ENCODE measurements at places on chromosomes 4 and X.

DNA sequence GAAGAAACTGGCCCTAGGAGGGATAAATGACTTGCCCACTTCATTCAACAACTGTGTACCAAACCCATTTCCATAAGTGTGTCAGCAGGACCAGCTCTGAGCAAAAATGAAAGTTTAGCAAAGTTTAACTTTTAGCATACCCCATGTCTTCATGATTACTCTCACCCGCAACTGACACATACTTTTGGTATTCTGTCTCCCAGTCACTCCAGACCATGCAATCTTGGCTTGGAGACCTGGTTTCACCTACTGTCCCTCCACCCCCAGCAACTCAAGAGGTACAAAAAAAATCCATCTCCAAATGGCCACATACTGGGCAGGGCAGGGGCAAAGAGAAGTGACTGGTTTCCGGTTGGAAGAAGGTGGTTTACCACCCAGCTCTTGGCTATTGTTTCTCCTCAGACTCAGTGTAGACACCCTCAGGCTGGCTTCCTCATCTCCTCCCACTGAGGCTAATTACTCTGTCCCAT lies 79.8 kb downstream of the RLIM start:
- no peak for DNase-seq

GRCh38 chr4:135239964-135240363 lies 1038.4 kb upstream of the PABPC4L start:
- no peak for DNase-seq

GRCh38 chr4:52600275-52600674 lies 58.8 kb downstream of the USP46 start:
- no peak for DNase-seq

DNA sequence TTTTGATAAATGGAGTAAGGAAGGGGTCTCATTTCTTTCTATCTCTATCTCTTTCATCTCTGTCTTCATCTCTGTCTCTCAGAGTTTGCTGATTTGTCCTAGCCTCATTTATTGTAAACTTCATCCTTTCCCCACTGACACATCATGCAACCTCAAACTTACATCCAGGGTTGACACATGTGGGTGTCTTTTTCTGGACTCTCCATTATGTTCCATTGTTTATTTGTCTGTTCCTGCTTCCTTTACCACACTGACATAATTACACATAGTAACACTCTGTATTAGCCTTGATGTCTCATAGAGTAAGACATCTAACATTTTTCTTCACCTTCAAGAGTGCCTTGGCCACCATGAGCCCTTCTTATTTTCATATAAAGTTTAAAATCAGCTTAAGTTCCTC lies 8.1 kb upstream of the SRD5A3 start:
- DNase-seq: no peak

DNA sequence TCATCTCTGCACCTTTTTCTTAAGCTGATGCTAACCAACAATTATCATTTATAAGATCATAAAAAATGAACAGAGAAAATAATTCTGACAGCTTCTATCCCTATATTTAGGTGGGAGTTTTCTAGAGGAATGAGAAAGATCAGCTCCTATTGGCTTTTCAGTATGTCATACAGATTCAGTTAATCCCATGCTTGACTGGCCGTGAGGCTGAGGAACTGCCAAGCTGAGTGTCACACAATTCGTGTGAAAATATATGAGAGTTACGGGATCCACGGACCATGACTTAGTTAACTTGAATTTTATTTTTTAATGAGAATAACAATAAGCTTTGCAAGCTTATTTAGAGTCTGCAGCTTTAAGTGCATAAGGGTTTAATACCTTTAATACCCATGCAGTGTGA lies 37.5 kb downstream of the PHEX start:
- DNase-seq: no peak

DNA sequence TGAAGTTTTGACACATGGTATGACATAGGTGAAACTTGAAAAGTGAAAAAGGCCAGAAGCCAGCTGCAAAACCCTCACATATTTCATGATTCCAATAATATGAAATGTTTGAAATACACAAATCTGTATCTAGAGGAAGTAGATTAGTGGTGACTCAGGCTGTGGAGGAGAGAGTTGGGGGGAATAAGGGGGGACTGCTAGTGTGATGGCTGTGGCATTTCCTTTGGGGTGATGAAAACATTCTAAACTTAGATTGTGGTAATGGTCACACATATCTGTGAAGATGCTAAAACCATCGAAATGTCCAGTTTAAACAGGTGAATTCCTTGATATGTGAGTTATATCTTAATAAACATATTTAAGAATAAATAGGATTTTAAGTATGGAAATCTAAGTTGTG lies 343.5 kb upstream of the SFRP2 start:
- DNase-seq: no peak

- no peak for DNase-seq
Measured at GRCh38 chrX:47807548-47807947, 29.2 kb upstream of the ZNF81 start.

DNA sequence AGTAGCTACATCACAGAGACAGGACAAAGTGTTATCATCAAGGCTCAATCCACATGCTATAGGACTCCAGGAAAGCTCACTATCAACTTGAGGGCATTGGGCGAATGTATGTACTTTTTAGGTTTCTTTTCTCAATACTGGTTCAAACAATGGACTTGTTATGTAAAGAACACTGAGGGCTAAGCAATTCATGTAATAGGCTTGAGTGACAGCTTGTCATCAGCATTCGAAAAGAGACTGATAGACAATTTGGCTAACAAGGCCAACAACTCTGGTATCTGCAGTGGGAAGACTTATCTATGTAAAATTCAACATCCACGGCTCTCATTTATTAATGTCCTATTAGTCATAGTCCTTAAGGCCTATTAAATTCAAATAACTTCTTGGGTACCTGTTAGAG lies 141.1 kb downstream of the NPNT start:
- no peak for DNase-seq

- DNase-seq: peak; percentile 12
Measured at GRCh38 chrX:69232945-69233344, 67.7 kb upstream of the PJA1 start.

GRCh38 chrX:37781814-37782213 lies 2.0 kb downstream of the CYBB start:
- DNase-seq: no peak

DNA sequence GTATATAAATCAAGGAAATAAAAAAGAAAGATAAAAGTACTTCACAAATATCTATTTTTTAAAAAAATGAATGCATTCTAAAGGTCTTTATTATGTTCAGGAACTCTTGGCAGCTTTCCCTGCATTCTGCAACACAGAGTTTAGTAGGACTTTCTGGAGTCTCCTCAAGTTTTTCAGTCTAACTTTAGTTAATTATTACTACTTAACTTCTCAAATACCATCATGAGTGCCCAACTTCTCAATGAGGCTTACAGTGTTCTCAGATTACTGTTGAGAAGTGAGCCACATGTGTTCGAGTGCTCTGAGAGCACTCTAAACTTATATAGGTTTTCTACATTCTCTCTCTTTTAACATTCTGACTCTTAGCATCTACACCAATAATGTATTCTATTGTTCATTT lies 1852.9 kb upstream of the PCDH10 start:
- DNase-seq: no peak

DNA sequence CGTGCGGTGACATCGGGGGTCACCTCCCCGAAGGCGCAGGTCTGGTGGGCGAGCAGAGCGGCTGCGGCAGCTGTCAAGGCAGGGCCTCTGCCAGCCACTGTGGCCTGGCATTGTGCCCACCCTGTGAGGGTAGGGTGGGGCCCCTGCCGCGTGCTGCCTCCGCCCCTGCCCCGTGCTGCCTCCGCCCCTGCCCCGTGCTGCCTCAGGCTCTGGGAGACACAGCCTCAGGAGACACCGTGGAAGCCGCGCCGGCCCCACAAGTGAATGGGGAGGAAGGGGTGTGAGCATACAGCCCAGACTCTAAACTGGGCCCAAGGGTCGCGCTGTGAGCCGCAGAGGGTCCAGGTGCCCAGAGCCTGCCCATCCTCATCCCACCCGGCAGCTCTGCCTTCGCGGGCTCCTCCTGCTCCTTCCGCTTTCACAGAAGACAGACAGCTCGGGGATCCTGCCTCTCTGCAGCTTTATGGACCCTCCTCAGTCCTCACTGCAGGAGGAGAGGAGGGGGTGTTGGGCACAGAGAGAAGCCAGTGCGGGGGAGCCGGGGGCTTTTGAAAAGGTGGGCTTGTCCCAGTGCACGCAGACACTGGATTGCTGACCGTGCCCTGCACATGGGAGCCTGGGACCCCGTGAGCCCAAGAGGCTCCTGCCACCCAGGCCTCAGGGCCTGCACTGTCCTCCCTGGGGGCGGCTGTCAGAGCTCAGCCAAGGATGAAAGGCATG lies 27.4 kb downstream of the PCGF3 start:
- DNase-seq: no peak

DNA sequence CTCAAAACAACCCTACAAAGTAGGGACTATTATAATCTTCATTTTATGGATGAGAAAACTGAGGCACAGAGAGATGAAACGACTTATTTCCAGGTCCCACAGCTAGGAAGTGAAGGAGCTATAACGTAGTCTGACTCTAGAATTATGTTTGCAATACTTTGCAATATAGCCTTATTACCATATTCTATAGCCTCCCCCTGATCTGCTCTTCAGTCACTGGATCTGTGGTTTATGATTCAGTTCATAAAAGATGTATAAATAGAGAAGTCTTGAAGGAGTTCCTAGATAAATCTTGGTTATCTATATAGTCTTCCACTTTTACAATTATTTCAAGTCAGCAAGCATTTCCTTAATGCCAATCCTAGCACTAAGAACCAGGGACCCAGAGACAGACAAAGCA lies 57.5 kb downstream of the OPHN1 start:
- no peak for DNase-seq

Measured in NCI-H1105 (cell line).